HS-5 (cell line): ENCODE measurements at places on chromosomes 4 and X.

GRCh38 chr4:113810906-113811305 is 49.4 kb upstream of the CAMK2D start:
- no peak for DNase-seq

DNA sequence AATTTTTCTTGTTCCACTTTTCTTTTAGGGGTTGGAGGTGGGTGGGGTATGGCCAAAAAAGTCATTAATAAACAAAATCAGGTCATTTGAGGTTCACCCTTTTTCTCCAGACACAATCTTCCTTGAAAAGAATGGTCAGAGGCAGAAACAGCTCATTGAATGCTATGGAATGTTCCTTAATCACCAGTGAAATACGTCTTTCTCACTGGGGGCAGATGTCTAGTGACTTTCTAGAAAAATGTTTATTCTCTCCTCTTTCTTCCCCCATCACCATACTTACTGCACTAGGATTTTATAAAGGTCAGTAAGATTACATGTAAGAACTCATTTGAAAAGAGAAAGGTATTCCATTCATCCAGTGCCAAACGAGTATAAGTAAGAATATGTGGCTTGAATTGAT is 44.5 kb downstream of the MGST2 start:
- no peak for DNase-seq

DNA sequence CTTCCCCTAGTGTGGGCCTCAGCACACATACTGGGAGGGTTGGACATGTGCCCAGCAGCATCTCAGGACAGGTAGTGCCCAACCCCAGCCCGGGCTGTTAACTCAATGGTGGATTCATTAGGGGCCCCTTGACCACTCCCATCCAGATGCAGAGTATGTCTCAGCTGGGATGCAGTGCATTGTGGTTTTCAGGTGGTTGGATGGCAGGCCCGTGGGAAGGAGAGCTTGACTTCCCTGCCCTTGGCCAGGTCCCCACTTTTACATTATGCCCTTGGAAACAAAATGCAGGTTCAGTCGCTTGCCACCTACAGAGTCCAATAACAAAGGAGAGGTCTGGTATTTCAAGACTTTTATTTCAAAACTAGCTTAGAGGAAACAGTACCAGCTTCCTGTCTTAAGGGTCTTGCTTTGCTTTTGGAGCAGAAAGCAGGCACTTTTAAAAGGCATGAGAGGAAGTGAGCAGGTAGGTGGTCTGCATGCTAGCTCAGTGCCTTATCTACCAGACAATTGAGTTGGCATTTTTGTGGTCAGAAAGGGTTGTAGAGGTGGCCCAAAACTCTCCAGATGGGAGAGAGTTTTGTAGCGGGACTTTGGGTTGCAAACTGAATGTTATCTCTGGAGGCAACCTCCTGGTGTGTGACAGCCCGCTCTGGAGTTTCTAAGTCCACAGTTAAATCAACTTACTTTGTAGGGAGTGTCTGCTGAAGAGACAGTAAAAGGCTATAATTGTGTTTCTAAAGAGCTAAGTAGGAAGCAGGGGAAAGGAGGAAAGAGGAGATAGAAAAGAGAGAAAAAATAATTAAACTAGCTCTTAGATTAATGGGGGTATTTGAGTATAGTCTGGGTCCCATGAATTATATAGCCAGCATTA is 171.0 kb downstream of the GALNTL6 start:
- no peak for DNase-seq

GRCh38 chrX:118948270-118948669 is 26.1 kb upstream of the LONRF3 start:
- no peak for DNase-seq
